T follicular helper cell (primary cell): ENCODE measurements at places on chromosomes 7 and 10.

- DNase-seq: no peak
Observed at GRCh38 chr7:98628418-98628817, 11.3 kb downstream of the NPTX2 start.

DNA sequence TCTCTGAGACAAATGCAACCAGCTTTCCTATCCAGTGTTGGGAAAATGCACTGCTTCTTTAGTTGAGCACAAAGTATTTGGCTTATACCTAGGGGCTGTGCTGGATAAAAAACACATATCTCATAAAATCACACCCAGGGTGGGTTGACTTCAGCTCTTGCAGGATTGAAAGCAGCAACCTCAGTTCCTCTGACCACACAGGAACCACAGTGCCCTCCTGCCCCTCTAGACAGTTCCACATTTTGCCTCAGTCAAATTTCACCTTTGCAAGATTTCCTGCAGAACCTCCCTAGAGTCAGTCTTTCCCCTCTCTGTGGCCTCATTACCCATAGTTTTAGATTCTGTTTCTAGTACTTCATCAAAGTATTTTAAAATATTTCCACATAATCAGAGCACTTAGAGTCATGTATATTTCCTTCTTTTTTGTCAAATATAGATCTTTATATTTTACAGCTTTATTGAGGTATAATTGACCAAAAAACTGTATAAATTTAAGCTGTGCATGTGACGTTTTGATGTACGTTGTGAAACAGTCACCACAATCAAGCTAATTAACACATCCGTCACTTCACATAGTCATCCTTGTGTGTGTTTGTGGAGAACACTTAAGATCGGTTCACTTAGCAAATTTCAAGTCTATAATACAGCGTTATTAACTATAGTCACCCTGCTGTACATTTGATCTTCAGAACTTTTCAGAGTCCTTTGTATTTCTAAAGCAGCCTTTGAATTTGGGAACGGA, 37.0 kb upstream of the EGR2 start:
- DNase-seq: no peak

DNA sequence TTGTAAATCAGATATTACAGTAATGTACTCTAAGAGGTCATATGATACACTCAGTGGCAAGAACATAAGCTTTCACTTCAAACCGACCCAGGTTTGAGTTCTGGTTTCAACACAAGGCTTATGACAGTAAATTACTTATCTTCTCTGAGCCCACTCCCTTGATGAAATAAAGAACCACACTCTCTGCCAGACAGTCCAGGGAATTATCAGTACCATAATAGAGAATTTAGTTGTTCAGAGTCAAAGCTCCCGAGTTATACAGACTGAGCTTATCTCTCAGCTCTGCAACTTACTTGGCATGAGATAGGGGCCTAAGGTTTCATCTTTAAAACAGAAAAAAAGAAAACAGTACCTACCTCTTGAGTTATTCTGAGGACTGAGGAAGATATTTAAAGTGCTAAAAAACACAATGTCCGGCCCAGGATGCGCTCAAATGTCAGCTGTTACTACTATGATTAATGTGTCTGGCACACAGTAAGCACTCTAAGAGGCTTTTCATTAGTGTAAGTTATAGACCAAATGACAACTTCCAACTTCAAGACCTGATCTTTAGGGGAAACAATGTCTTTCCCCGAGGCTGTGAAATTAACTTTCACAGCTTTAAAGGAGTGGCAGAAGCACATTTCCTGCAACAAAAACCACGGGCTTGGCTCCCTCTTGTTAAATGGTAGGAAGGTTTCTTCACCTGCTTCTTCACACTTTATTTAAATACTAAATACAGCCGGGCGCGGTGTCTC, 38.1 kb downstream of the UBE2H start:
- no peak for DNase-seq

GRCh38 chr7:47878662-47879061, 69.6 kb downstream of the PKD1L1 start:
- no peak for DNase-seq

- no peak for DNase-seq
Observed at GRCh38 chr10:104327745-104328645, 10.3 kb downstream of the ITPRIP start.

DNA sequence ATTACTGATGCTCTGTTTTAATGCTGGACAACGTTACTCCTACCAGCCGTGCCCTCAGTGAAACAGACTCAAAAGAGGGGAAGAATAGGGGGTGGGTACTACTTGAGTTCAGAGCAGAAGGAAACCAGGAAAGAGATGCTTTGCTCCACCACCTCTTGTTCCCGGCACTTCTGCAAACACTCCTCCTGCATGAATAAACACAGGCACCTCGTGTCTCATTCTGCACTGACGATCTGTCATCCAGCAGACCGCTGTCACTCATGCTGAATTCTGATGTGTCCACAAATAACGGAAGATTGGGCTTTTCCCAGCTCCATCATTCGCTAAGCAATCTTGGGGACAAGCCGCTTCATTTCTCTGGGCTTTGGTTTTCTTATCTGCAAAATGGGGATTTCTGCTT, 26.7 kb downstream of the YWHAG start:
- DNase-seq: no peak

GRCh38 chr10:14761372-14761771, 13.3 kb downstream of the FAM107B start:
- DNase-seq: no peak

DNA sequence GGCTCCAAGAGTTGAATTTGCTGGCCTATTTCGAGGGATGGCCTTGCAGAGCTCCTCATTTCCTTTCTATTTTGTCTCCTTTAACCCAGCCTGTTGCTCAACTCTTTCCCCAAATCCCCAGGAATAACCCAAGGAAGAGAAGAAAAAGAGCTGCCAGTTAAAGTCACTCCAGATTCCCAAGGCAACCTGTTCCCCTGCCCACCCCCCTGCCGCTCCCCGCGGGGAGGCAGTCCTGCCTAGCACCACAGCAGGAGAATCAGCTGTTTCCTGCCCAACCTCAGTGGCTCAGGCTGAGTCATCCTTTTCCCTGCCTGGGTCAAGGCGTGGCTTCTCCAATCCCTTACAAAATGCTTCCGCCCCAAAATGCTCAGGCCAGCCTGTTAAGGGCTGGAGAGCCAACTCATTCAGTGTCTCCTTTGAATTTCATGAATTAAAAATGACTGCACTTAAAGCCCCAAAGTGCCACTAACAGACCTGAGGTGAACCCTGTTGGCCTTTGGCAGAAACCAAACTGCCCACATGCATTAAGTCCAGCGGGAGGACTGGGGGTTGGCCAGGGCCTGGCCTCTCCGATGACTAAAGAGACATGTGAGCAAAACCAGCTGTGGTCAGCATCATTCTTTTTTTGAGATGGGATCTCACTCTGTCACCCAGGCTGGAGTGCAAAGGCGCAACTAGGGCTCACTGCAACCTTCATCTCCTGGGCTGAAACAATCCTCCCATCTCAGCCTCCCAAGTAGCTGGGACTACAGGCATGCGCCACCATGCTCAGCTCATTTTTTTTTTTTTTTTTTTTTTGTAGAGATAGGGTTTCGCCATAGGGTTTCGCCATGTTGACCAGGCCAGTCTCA, 83.2 kb upstream of the KIF5B start:
- no peak for DNase-seq

GRCh38 chr7:14639801-14640200, 262.8 kb downstream of the DGKB start:
- DNase-seq: no peak

- no peak for DNase-seq
Observed at GRCh38 chr7:105810556-105810955, 65.8 kb downstream of the ATXN7L1 start.

DNA sequence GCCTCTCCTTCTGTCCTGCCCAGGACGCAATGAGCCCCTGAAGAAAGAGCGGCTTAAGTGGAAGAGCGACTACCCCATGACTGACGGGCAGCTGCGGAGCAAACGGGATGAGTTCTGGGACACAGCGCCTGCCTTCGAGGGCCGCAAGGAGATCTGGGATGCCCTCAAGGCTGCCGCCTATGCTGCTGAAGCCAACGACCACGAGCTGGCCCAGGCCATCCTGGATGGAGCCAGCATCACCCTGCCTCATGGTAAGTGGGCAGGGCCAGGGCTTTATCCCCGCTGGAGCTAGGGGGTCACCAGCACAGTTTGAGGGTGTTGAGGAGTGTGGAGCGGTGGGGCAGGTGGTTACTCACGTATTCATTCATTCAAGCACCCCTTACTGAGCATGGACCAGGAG, 4.7 kb upstream of the ANKRD2 start:
- no peak for DNase-seq

DNA sequence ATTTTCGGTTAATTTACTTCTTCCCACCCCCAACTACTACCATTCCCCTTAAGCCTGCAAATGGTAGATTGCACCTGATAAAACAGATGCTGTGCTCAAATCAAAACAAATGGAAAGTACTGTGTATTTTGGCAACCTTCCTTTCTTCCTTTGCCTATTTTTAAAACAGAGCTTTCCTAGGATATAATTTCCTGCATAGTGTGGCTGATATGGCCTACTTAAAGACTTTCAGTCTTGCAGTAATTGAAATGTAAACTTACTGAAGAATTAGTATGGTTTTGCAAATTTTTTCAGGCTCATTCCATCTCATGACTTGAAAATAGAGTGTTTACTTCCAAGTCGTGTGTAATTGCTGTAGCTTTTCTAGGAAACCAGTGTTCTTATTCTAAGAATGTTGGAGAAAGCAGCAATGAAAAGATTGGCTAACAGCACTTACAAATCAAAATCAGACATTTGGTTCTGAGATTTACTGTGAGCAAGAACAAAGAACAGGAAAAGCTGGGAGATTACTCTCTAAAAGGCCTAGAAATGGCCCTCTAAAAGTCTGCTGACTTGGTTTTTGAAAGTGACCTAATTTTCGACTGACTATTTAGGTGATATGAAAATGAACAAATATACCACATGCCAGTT, 52.0 kb downstream of the REEP3 start:
- DNase-seq: no peak

- DNase-seq: no peak
Observed at GRCh38 chr7:30139836-30140384, 5.1 kb downstream of the MTURN start.

GRCh38 chr10:61821153-61821552, 80.3 kb upstream of the ARID5B start:
- no peak for DNase-seq

- no peak for DNase-seq
Observed at GRCh38 chr10:77281719-77282118, 355.9 kb downstream of the KCNMA1 start.

GRCh38 chr10:130179640-130180039, 43.4 kb downstream of the GLRX3 start:
- no peak for DNase-seq

DNA sequence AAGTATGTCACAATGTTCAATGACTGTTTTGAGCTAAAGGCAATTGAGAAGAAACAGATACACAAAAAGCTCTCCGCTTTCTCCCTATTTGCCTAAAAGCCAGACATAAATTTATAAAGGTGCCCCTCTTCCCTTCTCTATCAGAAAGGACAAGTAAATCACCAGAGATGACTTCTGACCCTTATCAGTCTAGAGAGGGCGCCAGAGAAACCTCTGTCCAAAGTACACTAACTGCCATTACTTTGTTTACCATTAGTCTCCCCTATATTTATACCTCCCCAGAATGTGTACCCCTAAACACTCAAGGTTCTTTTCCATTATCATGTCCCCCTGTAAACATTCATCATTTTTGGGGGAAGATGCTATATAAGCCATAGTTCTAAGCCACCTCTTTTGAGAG, 49.3 kb downstream of the TPK1 start:
- no peak for DNase-seq

- no peak for DNase-seq
Observed at GRCh38 chr7:120725376-120726039, 132.4 kb downstream of the TSPAN12 start.

GRCh38 chr10:125158601-125159485, 1.5 kb downstream of the CTBP2 start:
- no peak for DNase-seq

DNA sequence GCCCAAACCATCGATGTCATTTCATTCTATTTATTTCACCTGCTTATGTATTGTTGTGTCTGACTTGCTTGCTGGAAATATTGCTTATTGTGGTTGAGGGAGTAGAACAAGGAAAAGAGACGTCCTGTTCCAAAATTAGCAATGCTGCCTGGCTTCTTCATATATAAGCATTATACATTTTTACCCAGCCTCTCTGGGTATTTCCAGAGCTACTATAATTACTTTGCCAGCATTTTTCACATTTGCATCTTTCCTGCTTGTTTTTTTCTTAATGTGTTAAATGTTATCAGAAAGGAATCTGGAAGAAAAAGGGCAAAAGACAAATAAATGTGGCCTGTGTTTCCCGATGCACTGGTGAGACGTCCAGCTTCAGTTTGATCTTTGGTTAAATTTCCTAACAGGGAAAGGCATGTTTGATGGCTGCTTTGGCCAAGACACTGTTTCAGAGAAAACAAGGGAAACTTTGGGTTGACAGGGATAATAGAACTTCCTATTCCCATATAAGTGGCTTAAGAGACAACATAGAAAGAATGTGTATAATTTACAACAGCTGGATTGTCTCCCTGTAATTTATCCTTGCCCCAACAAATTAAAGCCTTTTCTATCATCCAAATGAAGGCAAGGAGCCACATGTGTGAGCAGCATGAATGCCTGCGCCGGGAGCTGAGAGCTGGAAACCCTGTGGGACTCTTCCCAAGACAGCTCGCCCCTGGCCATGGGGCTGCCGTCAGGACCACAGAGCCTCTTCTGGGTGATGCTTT, 671.1 kb upstream of the CELF2 start:
- DNase-seq: no peak

DNA sequence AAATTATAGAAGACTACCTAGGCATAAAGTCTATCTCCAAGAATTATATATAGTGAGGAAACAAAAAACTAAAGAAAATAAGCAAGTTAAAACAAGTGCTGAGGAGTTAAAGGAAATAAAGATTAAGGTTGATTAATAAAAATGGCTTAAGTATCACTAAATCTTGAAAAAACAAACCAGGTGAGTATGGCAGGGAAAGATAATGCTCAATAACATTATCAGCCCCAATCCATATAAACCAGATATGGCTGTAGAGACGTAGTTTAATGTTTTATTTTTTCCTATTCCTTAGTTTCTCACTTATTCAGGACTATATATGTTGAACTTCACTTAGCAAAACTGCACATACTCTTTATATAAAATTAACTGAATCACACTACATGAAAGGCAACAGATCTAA, 4.4 kb downstream of the WASL start:
- DNase-seq: no peak

DNA sequence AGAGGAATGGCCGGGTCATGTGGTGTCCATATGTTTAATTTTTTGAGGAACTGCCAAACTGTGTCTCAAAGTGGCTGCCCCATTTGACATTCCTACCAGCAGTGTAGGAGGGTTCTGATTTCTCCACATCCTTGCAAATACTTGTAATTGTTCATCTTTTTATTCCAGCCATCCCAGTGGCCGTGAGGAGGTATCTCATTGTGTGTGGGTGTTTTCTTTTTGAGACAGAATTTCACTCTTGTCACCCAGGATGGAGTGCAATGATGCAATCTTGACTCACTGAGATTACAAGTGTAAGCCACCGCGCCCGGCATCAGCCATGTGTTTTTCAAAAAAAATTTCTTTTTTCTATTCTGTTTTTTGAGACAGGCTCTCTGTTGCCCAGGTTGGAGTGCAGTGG, 38.7 kb upstream of the DLG5 start:
- no peak for DNase-seq

- DNase-seq: no peak
Observed at GRCh38 chr10:23613900-23614299, 175.0 kb downstream of the OTUD1 start.
